ENCODE measurements at places on chromosomes 7 and 10. TPM values are rescaled to one million over a fixed set of nuclear protein-coding genes. Genes with fewer than 3 reads are reported as not detected.

Gene UNCX
- not detected for total RNA-seq

DNA sequence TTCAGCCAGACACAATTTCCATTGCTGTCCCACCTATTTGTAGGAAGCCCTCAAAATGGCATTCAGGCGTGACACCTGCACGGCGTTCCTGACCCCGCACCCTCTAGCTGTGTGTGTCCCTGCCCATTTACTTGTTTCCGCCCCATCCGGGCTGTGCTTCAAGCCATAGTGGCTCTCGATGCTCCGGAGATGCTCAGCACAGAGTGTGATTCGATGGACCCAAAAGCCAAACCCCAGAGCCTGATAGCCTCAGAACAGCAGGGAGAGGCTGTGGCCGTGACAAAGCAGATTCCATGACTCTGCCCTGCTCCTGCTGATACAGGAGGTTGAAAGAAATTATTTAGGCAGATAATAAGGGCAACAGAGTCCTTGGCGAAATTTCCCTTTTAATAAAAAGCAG is 13.4 kb downstream of the BUD31 start:
- no peak for DNase-seq

DNA sequence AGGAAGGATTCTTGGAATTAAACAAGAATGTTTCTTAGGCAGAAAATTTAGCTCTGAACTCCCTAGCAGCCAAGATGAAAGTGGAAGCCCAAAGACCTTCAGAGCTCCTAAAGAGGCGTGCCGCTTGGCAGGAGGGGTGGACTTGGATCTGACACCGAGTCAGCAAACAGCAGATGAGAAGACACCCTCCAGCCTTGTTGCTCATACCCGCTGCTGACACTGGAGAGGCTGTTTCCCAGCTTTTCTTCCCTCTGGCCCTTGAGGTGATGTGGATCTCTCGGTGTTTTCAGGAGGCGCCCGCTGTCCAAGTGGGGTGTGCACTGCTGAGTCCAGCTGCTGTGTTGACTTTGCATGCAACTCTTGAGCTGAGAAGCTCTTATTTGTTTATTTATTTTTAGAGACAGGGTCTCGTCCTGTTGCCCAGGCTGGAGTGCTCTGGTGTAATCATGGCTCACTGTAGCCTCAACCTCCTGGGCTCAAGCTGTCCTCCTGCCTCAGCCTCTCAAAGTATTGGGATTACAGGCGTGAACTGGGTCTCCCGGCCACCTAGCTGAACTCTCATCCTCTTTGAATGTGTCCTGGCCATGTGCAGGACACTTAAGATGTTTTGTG is 21.5 kb downstream of the SLC18A2 start:
- DNase-seq, result no peak

Gene FGFBP3
- 1.5 TPM for total RNA-seq

DNA sequence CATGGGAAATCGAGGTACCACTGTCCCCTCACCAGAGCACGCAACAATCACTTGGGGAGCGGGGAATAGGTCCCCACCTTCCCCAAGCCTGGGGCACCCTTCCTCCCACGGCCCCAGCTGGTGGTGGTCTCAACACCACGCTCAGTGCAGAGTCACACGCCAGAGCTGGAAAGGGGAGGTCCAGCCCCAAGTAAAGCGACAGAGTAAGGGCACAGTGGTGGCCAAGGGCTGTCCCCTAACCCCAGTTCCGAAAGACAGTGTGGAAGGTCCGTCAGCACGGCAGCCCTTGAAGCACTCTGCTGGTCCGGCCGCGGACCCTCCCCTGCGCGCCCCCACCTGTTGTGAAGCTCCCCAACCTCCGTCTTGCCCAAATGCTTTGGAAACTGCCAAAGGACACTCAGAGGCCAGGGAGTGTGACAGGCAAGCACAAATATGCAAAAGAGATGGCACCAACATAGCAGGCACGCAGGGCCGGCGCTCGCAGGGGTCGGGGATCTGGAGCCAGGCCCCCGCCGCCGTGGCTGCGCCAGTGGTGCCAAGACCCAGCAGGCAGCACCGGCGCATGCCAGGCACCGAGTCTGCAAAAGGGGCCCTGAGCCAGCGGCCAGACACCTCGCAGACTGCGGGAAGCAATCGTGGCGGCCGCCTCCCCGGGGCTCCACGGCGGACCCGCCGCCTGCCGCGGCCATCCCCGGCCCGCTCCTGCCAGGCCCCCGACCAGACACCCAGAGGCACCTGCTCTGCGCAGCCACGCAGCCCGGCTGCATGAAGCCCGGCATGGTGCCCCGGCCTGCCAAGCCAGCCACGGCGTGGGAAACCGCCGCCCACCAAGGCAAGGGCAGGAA is 51.6 kb upstream of the SRRM3 start:
- DNase-seq, result no peak

GRCh38 chr7:134720091-134720935 is 59.1 kb upstream of the CALD1 start:
- DNase-seq, result no peak

- DNase-seq, result no peak
These were observed 35.9 kb downstream of the PPP2R2D start for GRCh38 chr10:131936736-131937135.

- DNase-seq, result no peak
These were observed 28.2 kb downstream of the SPOCK2 start for GRCh38 chr10:72059843-72060822.

DNA sequence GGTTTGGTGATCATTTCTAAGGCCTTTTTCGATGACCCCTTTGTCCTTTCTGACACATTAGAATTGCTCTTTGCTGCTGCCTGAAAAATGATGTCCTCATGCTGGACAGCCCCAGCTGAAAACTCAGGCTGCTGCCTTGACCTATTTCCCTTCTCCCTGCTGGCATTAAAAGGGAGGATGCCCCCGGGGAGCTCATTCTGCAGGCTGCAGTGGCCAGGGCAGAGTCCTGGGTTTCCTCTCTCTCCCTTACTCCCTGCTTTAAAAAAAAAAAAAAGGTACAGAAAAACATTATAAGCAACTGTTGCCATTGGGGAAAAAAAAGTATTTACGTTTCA is 35.4 kb downstream of the LRRC4 start:
- DNase-seq, result no peak

Gene ANAPC16
- 90.2 TPM for total RNA-seq

DNA sequence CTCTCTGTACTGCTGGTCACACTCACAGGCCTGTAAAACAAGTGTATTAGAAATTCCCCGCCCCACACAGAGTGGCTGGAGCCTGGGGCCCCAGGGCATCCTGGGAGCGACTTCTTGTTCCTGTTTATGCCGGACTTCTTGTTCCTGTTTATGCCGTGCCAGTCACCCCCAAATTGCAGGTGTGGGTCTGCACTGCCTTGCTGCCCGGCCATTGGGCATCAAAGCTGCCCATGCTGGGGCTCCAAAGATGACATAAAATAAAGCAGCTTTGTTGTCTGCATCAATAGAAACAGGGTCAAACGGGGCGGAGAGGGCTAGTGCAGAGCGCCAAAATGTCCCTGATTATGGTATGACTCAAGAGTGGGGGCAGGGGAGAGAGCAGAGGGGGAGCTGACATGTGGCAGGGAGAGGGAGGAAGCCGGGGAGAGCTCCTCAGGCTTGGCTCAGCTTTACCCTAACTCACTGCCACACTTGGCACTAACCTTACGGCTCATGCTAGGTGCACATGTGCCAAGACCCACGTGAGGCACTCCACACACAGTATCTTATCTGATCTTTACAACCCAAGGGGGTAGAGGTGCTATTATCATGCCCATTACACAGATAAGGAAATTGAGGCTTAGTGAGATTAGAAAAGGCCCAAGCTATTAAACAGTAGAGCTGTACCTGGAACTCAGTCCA is 98.4 kb downstream of the PIP4K2A start:
- DNase-seq, result peak; percentile 57

GRCh38 chr7:103063895-103064294 is 10.7 kb downstream of the FBXL13 start:
- DNase-seq, result no peak

Measured in activated CD4-positive, alpha-beta T cell treated with anti-CD3 and anti-CD28 coated beads for 36 hours (primary cell).